ENCODE measurements at places on chromosomes 6 and 20.

GRCh38 chr20:63957690-63958441 lies 1.6 kb upstream of the UCKL1 start:
- H3K27ac ChIP-seq, result no peak overlapping the region
- DNase-seq, result no peak
- peaks cover 36% of the 10 kb centered on the region for H3K4me1 ChIP-seq
- no peak overlapping the region for H3K4me3 ChIP-seq

DNA sequence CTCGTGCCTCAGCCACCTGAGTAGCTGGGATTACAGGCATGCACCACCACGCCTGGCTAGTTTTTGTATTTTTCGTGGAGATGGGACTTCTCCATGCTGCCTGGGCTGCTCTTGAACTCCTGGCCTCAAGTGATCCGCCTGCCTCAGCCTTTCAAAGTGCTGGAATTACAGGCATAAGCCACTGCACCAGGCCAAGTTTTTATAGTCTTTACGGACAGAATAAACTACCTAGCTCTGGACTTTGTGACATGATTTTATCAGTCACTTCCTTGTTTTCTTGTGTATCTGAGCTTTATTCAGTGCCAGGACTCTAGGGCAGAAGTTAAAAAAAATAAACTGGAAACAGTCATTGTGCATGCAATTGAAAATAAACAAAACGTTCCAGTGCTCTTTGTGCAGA lies 46.7 kb upstream of the RALGAPA2 start:
- peaks cover 3% of the 10 kb centered on the region for H3K4me1 ChIP-seq
- no peak overlapping the region for H3K27ac ChIP-seq
- no peaks in the 10 kb centered on the region for H3K36me3 ChIP-seq
- peaks cover 3% of the 10 kb centered on the region for H3K27me3 ChIP-seq
- H3K4me3 ChIP-seq, result no peak overlapping the region

GRCh38 chr20:61980647-61981583 lies 84.8 kb downstream of the TAF4 start:
- no peaks in the 10 kb centered on the region for H3K27me3 ChIP-seq
- H3K4me1 ChIP-seq, result peaks cover 11% of the 10 kb centered on the region
- H3K27ac ChIP-seq, result no peak overlapping the region
- peaks cover 78% of the 10 kb centered on the region for H3K36me3 ChIP-seq

DNA sequence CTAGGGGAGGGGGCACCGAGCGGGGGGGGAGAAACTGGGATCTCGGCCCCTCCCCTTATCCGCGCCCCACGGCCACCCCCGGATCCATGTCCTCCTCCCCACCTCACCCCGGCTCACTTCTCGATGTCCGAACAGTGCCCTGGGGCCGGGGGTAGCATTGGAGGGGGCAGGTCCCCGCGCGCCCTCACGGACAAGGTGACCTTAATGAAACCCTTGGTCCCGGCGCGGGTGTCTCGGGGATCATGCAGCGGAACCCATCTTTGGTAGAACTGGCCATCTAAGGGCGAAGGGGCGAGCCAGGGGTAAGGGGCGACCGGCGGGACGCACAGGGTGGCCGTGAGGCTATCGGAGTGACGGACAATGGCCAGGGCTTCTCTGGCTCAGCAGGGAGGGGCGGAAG lies 13.6 kb upstream of the SPAG4 start:
- peaks cover 2% of the 10 kb centered on the region for H3K36me3 ChIP-seq
- peaks cover 21% of the 10 kb centered on the region for H3K4me1 ChIP-seq
- no peak overlapping the region for H3K27ac ChIP-seq
- peaks cover 26% of the 10 kb centered on the region for H3K27me3 ChIP-seq

DNA sequence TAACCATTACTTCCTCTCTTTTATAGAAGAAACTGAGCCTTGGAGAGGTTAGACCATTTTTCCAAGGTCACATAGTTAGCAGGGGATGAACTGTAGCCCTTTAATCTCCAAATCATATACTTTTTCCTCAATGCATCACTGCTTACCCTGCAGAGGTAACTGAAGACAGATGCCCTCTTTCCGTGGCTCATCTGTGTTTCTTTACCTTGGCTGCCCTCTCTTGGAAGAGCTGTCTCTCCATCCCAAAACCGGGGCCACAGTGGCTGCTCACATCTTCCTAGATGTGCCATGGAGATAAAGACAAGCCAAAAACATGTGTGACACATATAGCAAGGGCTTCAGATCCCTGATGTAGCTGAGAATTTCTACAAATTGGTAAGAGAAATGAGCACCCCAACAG lies 581 bp upstream of the ALDH8A1 start:
- no peaks in the 10 kb centered on the region for H3K4me1 ChIP-seq
- no peak for DNase-seq
- no peak overlapping the region for H3K27ac ChIP-seq
- no peaks in the 10 kb centered on the region for H3K27me3 ChIP-seq
